ENCODE measurements at places on chromosomes 3 and 15.
A peak's percentile ranks its signal among the peaks of the same experiment; 100 is the strongest.

DNA sequence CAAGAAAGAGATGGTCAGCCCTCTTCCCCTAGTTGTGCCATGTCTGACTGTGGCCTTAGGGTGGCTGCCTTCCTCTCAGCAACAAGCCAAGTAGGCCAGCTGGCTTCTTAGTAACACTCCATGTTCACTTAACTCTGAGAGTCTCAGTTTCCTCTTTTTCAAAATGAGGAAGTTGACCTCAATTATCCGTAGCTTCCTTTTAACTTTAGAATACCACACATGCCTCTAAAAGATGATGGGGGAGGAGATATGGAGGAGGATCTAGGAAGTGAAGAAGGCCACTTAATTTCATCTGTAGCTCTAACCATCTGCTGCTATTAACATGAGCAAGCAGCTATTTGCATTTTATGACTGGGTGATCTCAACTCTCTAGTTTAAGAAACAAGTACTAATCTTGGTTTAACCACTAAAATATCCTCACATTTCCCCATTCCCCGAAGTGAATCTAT, 32.9 kb downstream of the CD200R1L start:
- DNase-seq: peak; percentile 31

DNA sequence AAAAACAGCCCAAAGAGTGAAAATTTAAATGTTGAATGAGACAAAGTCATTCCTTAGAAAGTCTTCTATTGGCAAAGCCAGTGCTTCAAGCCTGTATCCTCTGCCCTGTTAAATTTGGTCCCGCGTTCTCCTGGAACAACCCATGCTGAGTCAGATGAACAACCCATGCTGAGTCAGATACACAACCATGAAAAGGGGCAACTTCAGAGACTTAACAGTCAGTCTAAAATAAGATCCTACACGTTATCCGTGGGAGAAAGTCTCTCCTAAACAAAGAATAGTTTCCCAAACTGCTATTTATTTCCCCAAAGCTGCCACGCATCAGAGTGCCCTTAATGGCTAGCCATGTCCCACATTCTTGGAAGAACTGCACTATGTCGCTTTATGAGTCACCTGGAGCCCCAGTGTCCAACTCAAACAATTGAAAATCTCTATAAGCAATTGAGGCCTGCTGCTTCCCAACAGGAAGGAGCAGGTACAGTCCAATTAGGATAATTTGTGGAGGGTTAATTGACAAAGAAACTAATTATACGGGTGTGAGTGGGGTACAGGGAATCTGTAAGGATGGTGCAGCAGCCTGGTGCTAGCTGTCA, 66.1 kb downstream of the WHAMM start:
- DNase-seq: peak; percentile 50

DNA sequence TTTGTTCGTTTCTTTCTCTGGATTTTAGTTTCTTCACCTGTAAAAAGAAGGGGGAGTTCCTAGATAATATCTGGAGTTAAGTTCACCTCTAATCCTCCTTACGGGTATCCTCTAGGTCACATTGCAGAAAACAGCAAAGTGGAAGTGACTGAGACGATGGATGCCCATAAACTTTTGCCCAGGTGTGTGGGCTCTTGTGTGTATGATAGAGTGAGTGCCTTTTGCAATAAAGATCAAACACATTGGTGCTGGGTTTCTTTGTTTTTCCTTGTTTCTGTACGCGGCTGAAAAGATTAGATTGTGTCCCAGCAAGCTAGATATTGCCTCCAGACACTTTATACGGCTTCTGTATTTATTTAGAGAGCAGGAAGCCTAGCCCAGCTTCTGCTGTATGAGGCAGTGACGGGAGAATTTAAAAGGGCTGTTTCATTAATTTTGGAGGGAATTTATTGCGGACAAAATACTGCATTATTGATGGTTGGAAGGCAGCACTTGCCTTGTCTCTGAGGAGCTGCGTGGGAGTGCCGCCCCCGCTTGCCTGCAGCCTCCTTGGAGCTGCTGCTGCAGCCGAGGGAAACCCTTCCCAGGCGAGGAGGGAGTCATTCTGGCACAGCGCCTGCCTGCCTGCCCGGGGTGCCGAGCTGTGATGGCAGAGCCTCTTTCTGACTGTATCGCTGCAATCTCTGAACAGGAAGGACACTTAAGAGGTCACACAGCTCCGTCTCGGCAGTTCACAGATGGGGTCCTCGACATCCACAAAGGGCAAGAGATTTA, 38.5 kb downstream of the PYDC2 start:
- DNase-seq: no peak

DNA sequence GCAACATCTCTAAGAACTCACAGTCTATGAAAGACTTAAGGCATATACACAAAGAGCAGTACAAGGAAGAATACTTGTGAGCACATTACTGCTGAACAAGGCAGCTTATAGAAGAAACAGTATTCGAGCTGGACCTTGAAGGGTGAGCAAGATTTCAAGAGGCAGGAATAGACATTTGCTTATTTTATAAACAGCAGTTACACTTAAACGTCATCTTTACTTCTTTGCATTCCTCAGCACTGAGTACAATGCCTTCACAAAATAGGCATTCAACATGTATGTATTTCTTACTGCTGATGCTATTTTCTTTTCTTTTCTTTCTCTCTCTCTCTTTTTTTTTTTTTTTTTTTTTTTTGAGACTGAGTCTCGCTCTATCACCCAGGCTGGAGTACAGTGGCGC, 205.8 kb downstream of the ZIC4 start:
- DNase-seq: no peak

DNA sequence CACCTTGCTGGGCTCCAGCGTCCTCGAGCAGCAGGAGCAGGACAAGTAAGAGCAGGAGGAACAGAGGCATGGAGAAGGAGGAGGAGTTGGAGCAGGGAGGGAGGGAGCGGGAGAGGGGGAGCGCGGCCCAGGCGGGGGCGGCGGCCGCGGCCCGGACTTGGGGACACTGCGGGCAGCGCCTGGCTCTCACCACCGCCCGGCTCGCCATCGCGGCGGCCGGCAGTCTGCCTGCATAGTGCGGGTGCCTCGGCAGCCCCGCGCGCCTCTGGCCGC, 440 bp downstream of the DCBLD2 start:
- DNase-seq: no peak
